Activated CD8-positive, alpha-beta T cell treated with anti-CD3 and anti-CD28 coated beads for 36 hours (primary cell): ENCODE measurements at places on chromosomes 7 and 10.

DNA sequence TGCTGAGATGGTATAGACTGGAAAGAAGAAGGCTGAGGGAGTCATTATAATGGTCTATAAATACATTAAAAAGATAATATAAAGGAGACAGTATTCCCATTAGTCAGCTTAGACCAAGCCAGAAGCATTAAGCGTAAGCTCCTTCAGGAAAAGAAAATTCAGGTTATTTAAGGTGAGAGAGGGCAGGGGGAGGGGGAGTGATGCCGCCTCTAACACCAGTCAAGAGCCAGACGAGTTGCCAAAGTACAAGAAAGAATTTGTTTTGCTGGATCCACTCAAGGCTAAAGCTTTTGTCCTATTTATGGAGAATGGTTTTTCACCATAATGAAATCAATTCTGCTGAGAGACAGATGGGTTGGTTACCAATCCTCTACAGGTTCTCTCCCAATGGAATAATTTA is 99.3 kb downstream of the CFAP58 start:
- DNase-seq, result no peak

GRCh38 chr7:11127114-11127785 is 153.6 kb downstream of the PHF14 start:
- no peak for DNase-seq

DNA sequence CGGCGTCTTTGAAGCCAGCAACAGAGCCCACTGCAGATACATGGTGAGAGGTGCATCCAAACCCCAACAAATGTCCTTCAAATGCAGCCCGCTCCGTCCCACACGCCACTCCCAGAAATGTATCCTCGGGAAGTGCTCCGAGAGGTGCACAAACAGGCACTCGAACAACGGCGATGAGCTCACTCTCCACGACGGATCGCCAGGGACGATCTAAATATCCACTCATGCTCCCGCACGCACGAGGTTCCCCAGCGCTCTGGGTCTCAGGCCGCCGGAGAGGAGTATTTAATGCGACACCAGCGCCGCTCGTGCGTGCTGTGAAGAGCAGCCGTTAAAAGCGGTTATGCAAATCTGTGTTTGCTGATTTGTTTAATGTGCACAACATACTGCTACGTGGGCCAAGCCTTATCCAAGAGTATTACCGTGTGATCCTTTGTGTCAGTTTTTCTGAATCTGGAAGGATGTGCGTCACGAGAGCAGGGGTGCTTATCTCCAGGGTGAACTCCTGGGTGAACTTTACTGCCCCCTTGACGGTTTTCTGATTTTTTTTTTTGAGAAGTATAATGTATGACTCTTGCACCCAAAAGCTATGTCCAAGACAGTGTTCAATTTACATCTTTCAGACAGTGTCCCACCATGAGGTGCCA is 48.5 kb upstream of the PPP2R2D start:
- no peak for DNase-seq

- no peak for DNase-seq
These were observed 4.2 kb downstream of the C10orf67 start for GRCh38 chr10:23340354-23340753.

GRCh38 chr10:30057894-30058556 is 1.4 kb downstream of the JCAD start:
- DNase-seq, result no peak

- no peak for DNase-seq
These were observed 50.9 kb downstream of the GLI3 start for GRCh38 chr7:42186151-42186550.

DNA sequence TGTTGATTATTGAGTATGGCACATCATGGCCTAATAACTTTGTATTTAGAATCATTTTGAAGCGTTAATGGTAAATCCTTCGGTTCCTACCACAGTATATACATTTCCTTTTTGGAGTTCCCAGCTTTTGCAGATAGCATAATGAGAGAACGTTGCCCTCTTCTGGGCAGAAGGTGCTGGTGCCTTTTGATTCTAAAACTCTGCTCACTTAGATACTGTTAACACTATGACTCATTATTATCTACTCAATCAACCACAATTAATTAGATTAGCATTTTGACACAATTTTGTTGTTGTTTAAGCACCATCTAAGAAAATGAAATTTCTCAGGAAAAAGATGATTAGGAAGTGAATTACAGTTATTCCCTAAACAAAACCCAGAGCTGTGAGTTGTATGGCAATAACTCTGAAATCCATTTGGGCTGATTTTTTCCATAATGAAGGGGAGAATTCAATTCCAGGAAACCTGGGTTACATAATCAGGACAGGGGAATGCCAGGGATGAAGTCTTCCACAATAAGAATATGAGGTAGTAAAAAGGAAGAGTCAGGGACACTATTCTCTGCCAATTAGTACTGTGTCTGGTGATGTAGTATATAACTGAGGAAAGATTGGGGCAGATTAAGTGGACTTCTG is 11.5 kb upstream of the DLD start:
- peak; percentile 61 for DNase-seq

DNA sequence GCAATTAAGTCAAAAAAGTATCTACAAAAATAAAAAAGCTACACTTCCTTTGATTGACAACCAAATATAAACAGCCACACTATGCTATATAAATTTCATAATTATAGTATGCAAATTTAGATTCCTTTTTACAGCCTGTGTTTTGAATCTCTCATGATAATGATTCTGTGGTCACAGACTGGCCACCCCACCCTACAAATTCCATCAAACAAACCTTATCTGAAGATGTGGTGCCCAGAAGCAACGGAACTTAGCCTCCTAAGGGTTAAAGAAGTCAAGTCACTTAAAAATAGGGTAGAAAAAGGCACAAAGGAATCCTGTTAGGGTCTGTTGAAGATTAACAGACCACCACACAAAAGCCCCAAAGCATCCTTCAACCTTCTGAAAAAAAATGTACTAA is 351.8 kb downstream of the INHBA start:
- no peak for DNase-seq

DNA sequence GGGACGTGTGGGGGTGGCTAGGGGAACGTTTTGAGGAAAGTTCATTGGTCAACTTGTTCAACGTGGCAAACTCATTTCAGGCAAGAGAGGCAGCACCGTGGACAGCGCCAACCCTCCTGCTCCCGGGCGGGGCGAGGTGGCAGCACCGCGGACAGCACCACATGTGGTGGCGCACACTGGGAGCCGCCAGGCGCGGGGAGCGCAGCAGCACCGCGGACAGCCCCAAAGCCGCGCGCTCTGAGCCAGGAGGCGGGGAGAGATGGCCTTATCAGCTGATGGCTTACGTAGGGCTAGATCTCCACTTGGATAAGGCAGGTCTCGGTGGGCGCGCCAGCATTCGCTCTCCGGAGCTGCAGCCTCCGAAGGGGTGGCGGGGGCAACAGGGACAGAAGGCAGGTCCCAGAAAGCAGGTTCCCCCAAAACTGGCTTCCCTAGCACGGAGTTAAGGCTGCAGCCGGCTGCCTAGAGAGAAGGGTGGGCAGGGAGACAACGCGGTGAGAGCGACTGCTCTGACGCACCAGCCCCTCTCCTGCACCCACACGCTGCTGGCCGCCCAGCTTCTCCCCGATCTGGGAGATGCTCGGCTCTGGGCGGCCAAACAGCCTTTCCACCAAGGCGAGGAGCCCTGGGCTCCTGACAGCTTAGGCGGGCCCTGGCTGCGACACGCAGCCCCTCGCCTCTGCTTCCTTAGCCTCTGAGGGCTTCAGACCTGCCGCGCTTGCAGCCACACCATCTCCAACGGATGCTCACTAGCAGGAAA is at the start of gene HTR5A:
Gene HTR5A (plus strand): TSS at position 333 of the 760 bp plus-strand sequence. CDS start 576 bp downstream, outside the sequence.
- DNase-seq, result peak; percentile 90

DNA sequence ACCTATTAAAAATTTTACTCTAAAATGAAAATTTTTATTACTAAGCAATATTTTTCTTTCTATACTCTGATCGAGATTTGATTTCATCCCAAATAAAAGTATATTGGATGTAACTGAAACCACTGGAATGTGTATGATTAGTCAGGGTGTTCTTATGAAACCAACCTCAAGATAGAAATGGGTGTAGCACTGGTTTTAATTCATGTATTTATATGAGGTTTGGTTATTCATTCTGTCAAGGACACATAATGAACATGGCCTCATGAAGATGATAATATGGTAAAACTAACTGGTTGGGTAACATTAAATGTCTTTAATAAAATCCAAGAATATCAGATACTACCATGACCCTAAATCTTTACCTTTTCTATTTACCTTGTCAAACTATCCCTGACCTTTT is 197.7 kb downstream of the SEMA3A start:
- DNase-seq, result no peak

DNA sequence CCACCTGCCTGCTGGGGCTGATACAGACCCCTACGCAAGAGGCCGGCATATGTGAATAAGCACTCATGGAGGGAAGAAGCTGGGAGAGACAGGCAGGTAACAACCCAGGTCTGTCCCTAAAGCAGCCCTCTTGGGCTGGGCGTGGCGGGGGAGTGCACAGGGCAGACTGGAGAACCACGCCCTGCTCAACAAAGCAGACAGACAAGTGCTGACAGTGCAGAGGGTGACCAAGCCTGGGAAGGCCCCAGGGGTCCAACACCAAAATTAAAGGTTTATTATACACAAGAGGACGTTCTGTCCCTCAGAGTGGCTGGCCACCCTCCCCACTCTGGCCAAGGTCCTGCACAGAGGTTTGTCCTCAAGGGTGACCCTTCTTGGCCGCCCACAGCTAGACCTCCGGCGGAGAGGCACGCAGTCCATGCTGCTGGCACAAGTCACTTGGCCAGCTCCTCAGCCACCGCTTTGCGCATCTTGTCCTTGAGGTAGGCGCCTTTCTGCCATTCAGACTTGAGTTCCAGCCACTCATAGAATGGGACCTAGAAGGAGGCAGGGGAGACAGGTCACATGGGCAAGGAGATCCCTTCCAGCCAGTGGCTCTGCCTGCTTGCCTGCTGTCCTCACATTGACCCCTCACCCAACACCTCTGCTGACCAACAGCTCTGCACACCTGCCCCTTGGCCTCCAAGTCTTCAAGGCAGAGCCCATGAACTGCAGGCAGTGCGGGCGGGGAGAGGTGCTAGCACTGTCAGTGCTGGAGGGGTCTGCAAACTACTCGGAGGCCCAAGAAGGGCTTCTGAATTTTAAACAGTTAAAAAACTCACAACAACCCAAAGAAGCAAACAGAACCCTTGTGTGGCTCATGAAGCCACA is 11.4 kb upstream of the NACAD start:
- no peak for DNase-seq
